Left hindlimb (tissue), 1 donor: ENCODE measurements at places on chromosomes 1 and 21.

DNA sequence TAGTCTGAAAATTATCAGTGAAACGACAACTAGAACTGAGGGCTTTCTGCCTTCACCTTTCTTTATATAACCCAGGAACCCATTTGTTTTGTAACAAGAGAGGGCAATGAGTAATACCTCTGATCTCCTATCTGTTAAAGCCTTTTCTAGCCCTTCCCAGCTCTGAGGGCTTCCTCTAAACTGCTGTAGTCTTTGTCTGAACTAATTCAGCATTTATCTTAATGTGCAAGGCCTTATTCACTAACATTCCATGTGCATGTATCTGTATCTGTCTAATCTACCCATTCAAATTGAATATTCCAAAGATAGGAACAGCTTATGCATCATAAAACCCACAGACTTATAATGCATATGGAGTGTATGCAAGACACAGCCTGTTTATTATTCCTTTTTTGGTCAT lies 167.1 kb downstream of the LYPLAL1 start:
- no peak for DNase-seq

GRCh38 chr1:19811206-19811851 lies 3.8 kb downstream of the RNF186 start:
- no peak for DNase-seq

- DNase-seq, result no peak
Observed at GRCh38 chr1:223088713-223089240, 54.3 kb downstream of the TLR5 start.

- DNase-seq, result no peak
Observed at GRCh38 chr1:239483391-239483790, 97.0 kb downstream of the CHRM3 start.

- no peak for DNase-seq
Observed at GRCh38 chr1:243364866-243365265, 109.0 kb downstream of the SDCCAG8 start.

- no peak for DNase-seq
Observed at GRCh38 chr1:242568666-242569065, 44.2 kb upstream of the PLD5 start.

DNA sequence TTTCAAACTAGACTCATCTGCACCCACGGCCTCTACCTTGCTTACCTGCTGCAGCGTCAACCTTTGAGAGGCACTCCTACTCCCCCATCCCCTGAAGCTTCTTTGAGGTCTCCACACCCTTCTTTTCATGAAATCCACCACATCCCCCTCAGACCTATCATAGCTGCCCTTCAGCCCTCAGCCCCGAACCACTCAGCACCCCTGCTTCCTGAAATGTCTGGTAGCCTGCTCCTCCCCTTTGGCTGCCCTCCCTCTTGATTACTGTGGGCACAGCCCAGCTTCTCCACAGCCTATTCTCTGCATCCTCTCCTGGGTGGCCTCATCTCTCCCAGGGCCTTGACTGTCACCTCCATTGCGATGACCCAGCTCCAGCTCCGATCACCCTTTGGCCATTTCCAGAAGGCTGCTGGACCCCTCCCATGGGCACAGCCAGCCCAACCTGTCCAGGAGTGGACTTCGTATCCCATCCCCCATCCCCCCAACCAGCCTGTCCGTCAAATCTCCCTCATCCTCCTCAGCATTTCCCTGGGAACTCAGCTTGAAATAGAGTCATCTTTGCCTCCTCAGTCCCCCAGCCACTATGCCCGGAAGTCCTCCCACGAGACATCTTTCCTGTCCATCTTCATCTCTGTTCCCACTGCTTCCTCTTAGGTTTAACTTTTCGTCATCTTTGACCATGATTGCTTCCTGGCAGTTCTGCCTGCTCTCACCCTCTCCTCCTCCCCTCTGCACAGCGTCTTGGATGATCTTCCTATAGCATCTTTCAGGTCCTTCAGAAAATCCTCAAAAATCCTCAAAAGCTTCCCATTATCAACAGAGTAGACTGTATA lies 6.1 kb upstream of the ADORA1 start:
- no peak for DNase-seq

- DNase-seq, result no peak
Observed at GRCh38 chr1:3238703-3239278, 169.8 kb downstream of the PRDM16 start.

DNA sequence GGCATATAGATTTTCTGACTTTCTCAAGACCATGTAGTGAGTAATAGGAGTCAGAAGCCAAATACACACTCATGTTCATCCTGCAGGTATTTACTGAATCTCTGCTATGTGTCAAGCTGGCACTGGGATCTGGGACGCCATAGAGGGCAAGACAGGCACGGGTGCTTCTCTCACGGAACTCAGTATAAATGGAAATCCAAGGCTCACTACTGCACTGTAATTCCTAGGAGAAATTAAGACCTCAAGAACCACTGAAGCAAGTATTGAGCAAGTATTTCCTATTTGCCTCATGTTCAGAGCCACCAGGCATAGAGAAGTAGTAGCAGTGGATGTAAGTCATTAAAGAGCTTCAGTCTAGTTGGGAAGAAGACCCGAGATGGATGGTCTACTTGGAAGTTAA lies 38.9 kb downstream of the EIF2D start:
- no peak for DNase-seq

GRCh38 chr1:209751627-209752231 lies 4.1 kb upstream of the TRAF3IP3 start:
- no peak for DNase-seq

- DNase-seq, result no peak
Observed at GRCh38 chr1:35320937-35321336, 52.4 kb downstream of the ZMYM4 start.

DNA sequence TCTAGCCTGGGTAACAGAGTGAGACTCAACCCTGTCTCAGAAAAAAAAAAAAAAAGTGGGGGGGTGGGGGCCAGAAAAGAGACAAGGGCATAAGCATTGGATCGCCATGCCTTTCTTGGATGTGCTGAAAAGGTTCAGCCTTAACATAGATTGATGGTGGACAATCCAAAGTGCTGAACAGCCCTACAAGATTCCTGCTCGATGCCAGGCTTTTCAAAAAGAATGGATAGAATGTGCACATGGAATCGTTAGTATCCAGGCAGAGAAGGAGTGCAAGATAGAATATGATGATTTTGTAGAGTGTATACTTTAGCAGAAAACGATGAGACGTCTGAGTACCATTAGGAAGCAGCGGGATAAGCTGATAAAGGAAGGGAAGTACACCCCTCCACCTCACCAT lies 10.9 kb upstream of the COA7 start:
- DNase-seq, result no peak
